ENCODE measurements at places on chromosomes 11 and 22.

- no peak for DNase-seq
Observed at GRCh38 chr11:105858841-105859240, 163.2 kb downstream of the MSANTD4 start.

GRCh38 chr11:112610996-112611750 lies 350.0 kb upstream of the NCAM1 start:
- DNase-seq: peak; percentile 52

DNA sequence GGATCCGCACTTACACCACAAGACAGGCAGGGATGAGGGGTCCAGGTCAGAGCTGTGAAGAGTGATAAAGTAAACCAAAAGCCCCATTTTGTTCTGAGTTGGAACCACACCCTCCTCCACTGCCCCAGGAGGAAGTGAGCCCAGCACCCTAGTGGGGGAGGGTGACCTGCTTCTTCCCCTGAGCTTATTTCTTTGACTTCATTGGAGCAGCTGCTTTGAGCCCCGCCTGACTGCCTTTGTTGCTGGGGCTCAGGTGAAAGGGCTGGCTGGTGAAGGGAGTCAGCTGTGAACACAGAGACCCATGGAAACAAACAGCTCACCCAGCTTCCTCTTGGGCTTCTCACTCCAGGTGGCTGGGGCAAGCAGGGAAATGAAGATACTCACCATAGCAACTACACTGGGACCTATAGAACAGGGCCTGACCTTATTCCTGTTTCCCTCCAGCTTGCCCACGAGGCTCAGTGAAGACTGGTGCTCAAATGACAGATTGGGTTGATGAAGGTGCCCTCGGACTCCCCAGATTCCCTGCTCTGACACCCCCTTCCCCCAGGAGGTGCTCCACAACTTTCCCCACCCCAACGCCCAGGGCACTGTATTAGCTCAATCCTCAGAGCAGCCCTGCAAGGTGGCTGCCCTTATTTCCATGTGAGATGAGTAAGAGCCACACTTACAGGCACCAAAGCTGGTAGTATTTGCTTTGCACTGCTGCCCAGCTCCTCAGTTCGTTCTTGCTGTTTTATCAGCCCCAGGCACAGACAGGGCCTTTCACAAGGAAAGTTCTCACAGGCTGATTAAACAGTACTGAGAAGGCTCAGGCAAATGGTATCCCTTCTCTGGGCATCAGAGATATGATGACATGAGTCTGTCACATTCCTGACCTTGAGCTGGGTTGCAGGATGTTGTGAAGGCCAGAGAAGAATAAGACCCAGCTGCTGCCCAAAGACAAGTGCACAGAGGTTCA lies 2.4 kb downstream of the UCP2 start:
- no peak for DNase-seq

- DNase-seq: no peak
Observed at GRCh38 chr22:49710746-49711145, 116.9 kb downstream of the BRD1 start.

DNA sequence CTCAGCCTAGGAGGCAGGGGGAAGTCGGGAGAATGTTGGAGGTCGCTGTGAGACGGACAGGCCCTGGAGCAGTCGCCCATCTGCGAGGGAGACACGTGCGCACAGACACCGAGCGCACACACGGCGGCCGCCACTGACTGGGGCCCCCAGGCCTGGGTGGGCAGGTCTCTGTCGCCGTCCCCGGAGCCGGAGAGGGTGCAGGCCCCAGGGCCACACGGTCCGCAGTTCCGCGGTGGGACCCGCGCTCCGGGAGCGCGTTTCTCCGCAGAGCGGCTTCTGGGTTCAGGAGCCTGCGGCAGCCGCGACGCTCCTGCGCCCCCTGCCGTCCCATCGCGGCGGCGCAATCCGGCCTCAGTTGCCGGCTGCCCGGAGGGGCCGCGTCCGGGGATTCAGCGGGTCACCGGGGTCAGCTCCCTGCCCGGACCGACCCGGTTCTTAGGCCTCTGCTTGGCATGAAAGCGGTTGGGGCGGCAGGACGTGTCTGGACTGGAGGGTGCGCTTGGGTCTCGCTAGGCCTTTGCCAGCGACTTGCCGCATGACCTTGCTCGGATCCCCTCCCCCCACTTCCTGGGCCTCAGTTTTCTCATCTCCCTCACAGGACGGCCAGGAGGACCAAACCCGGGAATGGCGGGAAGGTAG lies 31.2 kb downstream of the PDE2A start:
- DNase-seq: peak; percentile 66

GRCh38 chr11:27124514-27125264 lies 84.1 kb downstream of the BBOX1 start:
- no peak for DNase-seq

GRCh38 chr22:47022075-47022473 lies 259.6 kb downstream of the TBC1D22A start:
- no peak for DNase-seq

- no peak for DNase-seq
Observed at GRCh38 chr11:8928981-8929615, 3.6 kb downstream of the C11orf16 start.

- DNase-seq: no peak
Observed at GRCh38 chr11:61482513-61482912, 26.0 kb upstream of the LRRC10B start.

GRCh38 chr11:134352111-134352510 lies 20.3 kb downstream of the GLB1L2 start:
- no peak for DNase-seq

DNA sequence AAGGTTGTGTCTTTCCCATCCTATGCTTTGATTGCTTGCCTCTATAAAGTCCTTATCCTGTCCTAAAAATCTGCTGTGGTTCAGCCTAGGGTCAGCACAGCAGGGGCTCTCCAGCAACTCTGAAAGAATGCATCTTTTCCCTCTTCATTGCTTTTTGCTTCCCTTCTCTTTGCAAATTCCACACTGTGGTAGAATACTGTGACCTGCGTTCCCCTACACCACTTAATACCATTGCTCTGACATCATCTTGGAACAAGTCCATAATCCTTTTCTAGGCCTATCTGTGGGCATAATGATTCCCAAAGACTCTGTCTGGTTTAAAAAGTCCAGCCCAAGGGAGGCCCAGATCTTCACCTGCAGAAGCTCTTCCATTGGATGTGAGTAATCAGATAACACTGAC lies 177.7 kb downstream of the NAV2 start:
- DNase-seq: no peak

GRCh38 chr11:62025487-62026105 lies 58.2 kb upstream of the FTH1 start:
- no peak for DNase-seq

GRCh38 chr11:92226331-92227229 lies 2.0 kb downstream of the FAT3 start:
- peak; percentile 56 for DNase-seq

DNA sequence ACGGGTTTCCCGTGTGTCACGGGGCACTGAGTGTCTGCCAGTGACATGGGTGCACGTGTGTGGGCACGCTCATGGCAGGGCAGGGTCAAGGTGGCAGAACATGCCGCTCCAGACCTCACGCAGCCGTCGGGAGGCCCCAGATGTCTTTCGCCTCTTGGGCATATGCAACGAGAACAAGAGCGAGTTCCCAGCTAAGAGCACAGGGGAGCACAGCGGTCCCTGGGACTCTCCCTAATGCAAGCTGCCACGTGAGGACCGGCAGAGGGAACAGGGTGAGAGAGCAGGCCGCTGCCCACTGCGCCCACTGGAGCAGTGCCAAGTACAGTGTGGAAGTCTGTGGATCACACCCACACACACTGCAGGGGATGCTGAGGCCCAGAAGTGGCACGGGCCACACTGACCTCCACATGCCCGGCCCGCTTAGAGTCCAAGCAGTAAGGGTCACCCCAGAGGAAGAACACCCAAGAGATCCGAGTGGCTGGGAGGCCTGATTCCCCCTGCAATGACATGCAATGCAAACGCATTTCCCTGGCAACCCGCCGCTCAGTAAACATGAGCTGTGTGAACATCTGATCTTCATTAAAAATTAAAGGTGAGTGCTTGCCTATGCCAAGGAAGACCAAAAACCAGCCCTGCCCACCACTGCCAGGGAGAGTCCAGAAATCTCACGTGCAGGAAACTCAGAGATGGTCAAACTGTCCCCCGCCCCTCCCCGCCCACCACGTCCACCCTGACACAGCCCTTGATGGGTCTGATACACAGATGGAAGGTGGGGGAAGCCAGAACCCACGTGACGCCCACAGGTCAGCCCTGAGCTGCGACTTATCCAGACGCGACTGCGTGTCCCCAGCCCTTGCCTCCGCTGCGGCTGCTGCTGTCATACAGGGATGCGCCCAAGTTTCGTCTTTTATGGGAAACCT lies 11.7 kb downstream of the CERK start:
- DNase-seq: no peak

- peak; percentile 63 for DNase-seq
Observed at GRCh38 chr22:30217698-30218560, 28.6 kb downstream of the LIF start.

DNA sequence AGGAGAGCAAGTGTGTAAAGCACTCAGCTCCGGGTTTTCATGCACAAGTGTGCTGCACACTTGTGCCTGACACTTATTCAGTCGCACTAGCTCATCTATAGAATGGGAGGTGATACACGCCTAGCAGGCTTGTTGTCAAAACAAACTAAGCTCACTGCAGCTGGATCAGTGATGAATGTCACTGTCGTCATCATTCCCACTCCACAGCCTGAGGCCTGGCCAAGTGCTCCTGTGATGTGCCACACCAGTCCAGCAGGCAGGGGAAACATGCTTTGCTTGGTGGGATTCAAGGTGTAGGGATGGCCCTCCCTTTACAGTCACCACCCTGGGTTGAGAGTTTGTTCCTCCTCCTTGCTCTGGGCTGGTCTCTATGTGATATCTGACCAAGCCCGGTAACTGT lies 6.8 kb downstream of the MPST start:
- DNase-seq: no peak

DNA sequence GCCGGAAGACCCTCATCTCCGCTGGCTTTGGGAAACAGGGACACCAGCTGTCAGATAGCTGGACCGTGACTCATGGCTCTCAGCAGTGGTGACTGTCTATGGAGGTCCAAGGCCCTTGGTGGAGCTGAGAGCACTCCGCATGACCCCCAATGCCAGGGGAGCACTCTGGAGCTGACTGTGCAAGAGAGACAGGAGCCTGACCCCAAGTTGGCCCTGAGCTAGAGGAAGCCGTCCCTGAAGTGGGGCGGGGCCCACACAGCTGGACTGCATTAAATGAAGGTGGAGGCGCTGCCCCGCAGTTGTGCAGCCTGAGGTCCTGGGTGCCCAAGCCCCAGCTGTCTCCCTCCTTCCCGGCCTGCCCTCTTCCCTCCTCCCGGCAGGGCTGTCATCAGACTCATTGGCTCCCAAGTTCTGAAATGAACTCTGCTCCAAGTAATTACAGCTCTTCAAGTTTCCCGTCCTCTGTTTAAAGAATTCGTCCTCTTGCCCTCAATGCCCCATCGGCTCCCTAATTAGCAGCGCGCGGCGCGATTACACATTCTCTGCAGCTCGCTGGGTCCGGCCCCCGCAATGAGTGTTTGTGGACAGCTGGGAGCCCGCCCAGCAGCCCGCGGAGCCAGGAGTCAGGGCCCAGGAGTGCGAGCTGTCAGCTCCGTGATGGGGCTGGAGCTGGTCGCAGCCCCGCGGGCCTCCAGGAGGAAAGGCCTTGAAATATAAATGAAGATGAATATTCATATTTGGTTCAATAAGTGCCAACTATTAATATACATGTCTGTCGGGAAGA lies 93.2 kb upstream of the LMO1 start:
- peak; percentile 47 for DNase-seq

- no peak for DNase-seq
Observed at GRCh38 chr22:43262990-43263644, 76.2 kb upstream of the TTLL12 start.

- no peak for DNase-seq
Observed at GRCh38 chr22:30047364-30047738, 32.9 kb upstream of the HORMAD2 start.

GRCh38 chr22:29481265-29482000 lies 1.4 kb downstream of the NEFH start:
- DNase-seq: no peak

GRCh38 chr22:38414009-38414395 lies 41.0 kb downstream of the KCNJ4 start:
- no peak for DNase-seq

GRCh38 chr22:48320683-48321451 lies 1506.8 kb downstream of the BRD1 start:
- DNase-seq: no peak

GRCh38 chr11:2186669-2187279 lies 15.2 kb upstream of the TH start:
- no peak for DNase-seq

GRCh38 chr22:23682827-23683355 lies 7.9 kb upstream of the RGL4 start:
- no peak for DNase-seq

DNA sequence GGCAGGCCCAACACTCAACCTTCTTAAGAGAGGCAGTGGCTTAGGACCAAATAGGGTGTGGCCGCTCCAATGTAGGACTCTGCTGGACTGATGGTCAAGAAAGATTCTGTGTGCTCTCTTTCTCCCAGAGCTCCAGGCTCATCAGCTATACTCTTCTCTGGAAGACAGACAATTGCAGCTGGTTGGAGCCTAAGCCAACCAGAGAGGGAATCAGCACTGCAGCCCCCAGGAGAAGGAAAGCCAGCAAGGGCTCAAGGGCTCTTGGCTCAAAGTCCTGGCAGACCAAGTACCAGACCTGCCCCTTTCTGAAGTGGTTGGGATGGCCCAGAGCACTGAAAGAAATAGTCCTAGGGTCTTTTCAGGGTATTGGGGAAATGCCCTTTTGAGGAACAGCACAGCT lies 1077.3 kb downstream of the NTM start:
- no peak for DNase-seq

DNA sequence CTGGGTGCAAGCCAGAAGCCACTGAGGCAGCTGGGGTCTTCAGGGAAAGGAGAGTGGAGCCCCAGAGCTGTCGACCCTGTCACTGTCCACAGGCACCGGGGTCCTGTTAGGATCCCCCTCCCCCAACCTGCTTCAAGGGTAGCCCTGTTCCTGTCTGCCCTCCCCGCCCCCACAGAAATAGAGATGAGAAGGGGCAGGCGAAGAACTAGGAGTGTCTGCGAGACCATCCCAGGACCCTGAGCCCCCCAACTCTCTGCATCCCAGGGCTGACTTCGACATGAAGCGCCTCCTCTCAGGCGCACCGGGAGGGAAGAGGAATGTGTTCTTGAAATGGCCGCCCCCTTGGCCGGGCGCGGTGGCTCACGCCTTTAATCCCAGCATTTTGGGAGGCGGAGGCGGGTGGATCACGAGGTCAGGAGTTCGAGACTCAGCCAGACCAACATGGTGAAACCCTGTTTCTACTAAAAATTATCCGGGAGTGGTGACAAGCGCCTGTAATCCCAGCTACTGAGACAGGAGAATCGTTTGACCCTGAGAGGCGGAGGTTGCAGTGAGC lies 607 bp upstream of the ZNF70 start:
- DNase-seq: peak; percentile 77

- peak; percentile 77 for DNase-seq
Observed at GRCh38 chr22:47154621-47155081, 392.2 kb downstream of the TBC1D22A start.

DNA sequence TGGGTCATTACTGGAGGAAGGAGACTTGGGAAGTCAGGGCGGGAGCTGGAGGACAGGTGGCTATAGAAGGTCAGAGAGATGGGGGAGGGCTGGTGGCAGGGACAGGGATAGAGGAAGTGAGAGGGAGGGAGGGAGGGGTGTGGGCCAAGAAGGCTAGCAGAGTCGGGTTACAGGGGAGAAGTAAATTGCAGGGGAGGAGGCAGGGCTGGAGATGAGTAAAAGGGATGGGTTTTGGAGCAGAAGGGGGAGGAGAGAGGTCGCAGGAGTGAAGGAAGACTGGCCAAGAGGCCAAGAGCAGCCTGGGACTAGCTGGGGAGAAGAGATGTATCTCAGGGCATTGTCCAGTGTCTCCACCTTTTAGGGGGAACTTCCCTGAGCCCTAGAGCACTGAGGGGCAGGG lies 33.0 kb downstream of the LRRC10B start:
- peak; percentile 60 for DNase-seq

Data from left hindlimb (tissue), 1 donor.